ENCODE measurements at places on chromosomes 16 and 17.

DNA sequence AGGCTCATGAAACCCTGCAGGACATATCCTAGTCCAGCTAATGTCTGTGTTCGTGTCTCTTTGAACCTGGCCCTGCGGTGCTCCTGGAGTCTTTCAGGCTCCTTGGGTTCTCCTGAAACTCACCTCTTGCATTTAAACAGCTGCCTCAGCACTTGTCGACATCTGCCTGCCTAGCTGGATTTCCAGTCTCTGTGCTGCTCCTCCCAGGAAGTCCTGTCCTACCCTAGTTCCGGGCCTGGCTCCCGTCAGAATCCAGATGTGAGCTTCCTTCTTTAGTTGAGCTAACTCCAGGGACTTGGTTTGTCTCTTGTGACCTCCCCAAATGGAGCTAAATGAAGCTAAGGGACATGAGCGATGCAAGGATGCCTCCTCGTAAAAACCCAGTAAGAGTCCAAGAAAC, 155.2 kb upstream of the PIRT start:
- no peak for DNase-seq

DNA sequence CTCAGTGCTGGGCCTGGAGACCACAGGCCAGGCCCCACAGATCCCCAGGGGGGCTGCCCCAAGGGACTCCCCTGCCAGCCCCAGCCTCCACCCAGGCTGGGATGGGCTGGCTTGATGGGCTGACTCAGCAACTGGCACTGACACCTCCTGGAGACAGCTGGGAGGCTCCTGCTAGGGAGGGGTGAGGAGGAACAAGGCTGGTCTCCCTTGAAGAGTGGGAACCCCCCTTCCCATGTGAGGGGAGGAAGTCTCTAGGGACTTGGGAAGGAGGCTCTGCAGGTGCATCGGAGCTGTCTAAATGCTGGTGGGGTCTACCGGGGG, 10.4 kb downstream of the NHERF1 start:
- peak; percentile 78 for DNase-seq

GRCh38 chr17:15440347-15440746, 27.1 kb downstream of the CDRT4 start:
- peak; percentile 36 for DNase-seq

DNA sequence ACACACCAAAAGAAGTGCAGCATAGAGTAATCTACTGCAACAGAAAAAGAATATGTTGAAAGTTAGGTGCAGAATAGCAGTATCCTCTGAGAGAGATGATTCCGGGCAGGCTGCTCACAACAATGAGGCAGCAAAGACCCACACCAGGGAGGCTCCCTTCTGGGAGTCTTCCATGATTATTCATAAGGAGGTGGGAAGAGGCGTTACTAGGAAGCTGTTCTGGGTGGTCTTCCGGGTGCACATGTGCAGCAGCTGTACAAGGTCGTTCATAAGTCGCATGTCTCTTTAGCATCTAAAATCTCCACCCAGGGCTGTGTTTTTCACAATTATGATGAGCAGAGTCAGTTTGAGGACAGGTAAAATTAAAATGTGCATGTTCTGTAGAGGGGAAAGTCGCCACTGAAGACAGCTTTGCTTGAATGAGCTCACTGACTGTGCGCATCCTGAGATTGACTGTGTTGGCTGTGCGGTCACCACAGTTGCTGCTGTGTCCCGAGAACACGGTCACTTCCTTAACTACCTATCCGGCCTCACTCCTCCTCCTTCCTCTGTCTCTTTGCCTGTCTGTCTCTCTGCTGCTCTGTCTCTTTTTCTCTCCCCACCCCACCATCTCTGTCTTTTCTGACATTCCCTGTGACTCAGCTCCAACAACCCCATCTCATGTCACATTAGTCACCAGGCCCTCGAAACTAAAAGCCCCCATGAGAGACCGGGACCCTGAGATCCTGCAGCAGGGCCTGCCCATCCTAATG, 125.5 kb upstream of the HSBP1 start:
- no peak for DNase-seq

DNA sequence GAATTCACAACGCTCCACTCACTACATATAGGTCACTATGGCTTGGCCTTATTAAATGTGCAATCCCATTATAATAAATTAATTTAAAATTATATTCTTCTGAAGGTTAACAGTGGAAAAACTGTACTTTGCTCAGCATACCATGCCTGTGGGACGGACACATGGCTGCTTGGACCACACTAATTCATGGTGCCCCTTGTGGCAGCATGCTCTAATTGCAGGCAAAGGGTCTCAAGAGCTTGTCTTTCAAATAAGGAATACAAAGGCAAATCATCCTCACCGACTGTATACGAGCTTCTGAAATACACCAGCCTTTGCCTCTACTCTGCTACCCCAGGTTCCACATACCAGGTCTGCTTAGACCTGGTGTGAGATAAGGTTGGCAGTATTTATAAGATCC, 11.7 kb downstream of the SMPD3 start:
- DNase-seq, result peak; percentile 48

- peak; percentile 45 for DNase-seq
Measured at GRCh38 chr17:47742319-47743181, 9.5 kb downstream of the TBX21 start.

- no peak for DNase-seq
Measured at GRCh38 chr16:75012380-75013081, 13.7 kb downstream of the ZNRF1 start.

- DNase-seq, result no peak
Measured at GRCh38 chr16:66510298-66510697, 39.6 kb downstream of the TK2 start.

- DNase-seq, result no peak
Measured at GRCh38 chr16:12091569-12092543, 115.3 kb downstream of the SNX29 start.

DNA sequence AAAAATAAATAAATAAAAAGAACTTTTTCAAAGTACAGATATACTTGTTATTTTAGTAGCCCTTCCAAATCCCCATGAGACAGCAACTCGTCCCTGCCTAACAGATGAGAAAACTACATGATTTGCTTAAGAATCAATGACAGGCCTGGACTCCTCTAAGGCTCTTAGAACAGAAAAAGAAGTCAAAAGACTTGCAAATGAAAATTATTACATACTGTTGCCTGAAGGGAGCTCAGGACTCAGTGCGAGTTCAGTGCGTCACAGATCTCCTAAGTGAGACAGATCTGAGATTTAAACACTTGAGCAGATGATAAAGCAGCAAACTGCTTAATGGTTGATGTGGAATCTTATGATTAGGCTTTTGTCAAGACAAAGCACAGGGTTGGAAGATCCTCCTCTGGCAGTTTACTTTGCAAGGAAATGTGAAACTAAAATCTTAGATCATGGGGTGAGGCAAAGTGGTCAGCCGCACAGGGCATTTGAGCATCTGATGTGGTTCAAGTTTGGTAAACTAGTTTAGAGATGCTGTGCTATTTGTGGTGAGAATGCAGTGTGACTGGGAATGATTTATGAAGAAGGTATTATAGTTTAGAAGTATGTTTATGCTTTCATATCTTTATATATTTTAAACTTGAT, 138.1 kb downstream of the TRIM37 start:
- DNase-seq, result no peak

- DNase-seq, result no peak
Measured at GRCh38 chr16:67146523-67147357, 4.1 kb downstream of the B3GNT9 start.

DNA sequence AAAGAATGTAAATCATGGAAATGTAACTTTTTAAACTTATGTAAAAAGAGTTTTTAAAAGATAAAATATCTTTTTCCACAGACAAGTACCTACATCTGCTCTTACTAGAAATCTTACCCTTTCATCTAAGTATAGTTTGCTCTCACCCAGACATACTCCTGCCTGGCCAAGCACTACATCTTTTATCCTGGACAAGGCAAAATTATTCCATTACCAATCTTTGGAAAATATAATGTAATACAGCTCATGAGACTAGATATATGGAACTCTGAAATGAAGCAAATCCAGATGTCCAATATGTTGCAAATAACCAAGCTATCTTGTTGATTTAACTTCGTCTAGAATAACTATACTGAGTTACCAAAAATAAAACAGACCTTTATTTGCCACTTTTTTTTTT, 50.0 kb downstream of the VMP1 start:
- no peak for DNase-seq

- DNase-seq, result no peak
Measured at GRCh38 chr16:77876776-77877175, 88.4 kb downstream of the VAT1L start.

DNA sequence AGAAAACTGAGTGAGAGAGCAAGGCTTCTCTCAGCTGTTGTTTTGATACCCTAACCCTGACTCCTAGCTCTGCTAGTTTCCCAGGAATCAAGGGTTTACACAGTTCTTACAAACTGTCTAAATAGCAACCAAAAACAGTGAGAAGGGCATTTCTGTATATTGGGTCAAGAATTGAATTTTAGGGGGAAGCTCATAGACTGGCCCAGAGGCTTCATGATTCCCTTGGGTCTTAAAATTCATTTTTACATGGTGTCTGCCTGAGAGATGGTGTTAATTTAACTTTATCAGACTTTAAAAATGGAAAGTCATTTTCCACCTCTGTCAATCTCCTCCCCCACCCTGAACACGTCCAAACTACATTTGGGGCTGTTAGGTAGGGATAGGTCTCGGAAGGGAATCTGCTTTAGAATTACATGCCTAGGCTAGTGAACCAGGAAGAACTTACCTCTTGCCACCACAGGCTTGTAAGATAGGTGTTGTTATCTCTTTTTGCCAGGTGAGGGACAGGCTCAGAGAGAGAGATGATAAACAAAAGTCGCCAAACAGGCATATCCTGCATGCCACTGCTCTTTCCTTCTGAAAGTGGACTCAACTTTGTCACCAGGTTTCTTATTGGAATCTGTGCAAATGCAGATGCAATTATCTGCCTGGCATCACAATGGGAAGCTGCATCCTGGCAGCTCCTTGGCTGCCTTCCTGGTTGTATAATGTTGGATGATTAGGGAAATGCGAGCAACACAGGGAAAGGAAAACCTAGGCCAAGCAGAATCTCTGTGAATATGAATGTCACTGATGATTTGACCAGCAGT, 3.1 kb downstream of the PHAF1 start:
- DNase-seq, result no peak

GRCh38 chr17:76407509-76407908, 23.1 kb downstream of the SPHK1 start:
- DNase-seq, result no peak

GRCh38 chr16:68936736-68937631, 93.7 kb downstream of the TANGO6 start:
- DNase-seq, result peak; percentile 50

GRCh38 chr17:51270636-51271035, 10.3 kb downstream of the UTP18 start:
- DNase-seq, result no peak

GRCh38 chr17:80984749-80985148, 6.9 kb upstream of the CHMP6 start:
- DNase-seq, result no peak

GRCh38 chr17:78538033-78538776, 39.0 kb downstream of the DNAH17 start:
- DNase-seq, result no peak

GRCh38 chr17:40720899-40721298, 17.3 kb upstream of the KRT24 start:
- DNase-seq, result no peak

All from hematopoietic multipotent progenitor cell treated with erythropoietin and hydrocortisone succinate and interleukin-3 and kit ligand, for 6 days (in vitro differentiated cells).